ENCODE measurements at places on chromosomes 12 and 14.

- DNase-seq = no peak
Observed at GRCh38 chr12:58184212-58184611, 242.8 kb downstream of the ATP23 start.

DNA sequence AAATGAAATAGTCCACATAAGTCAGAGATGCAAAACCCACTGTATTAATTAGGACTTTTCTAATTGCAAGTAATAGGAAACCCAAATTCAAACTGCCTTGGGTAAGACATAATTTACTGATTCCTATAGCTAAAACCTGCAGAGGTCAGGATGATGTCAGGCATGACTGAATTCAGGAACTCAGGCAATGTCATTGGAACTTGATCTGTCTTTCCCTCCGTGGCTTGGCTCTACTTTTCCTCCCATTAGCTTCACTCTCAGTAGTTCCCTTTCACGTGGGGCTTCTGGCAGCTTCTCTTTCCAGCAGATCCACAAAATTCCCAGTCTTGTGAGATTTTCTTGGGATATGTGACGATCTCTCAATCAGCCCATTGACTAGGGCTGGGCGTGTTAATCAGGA is 2.4 kb upstream of the JDP2 start:
- DNase-seq = no peak

GRCh38 chr12:58712976-58713375 is 207.3 kb downstream of the LRIG3 start:
- DNase-seq = no peak

DNA sequence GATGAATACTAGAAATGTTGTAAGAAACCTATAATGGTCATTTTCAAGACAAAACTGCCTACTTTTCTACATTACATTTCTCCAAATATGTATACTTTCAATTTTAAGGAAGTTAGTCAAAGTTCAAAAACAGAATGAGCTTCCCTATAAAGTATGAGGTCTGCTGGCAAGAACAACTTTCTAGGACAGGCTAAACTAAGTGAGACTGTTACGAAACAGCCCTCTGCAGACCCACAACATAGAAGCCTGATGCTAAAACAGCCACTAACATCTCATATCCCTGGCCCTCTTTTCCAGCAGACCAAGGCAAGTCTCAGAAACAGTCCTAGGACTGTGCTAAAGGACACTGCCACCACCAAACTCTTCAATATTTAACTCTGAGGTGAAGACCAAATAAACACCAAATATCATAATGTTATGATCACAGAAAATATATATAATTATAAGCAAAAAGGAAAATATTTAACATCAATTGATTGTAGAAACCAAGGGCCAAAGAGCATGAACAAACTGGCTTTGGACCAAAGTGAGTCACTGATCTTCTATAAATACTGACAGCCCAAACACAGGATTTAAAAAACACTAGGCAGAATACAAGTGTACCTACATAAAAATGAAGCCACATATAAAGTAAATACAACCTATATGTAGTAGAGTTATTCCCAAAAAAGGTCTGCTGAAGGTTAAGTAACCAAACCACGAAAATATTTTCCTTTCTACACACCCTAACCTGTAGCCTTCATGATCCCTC is 27.7 kb downstream of the PPP4R3A start:
- DNase-seq = no peak

DNA sequence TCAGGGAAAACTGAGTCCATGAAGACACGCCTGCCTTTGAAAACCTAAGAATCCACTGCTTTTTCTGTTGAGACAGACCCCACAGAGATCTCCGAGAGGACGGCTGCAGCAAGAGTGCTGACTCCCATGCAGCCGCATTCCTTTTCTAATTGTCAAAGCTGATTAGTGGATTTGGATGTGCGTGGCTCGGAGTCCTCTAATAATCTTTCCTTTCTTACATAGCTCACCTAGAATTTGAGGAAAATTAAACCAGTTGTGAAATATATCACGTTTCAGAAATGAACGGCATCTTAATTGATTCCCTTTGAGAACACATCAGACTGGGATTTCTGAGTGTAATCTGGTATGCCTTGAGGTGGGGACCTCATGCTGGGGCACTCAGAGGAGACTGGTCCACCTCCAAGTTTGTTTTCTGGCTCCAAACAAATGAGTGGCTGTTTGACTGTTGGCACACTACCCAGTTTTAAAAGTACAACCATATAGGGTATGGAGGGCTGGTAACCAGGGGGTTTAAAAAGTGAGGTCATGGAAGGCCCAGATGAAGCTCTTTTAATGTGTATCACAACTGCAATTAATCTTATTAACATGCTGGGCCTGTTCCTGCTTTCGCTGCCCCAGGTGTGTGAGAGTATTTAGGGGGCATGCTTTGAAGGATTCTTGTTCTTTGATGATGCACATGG is 63.3 kb downstream of the RASSF3 start:
- DNase-seq = no peak

DNA sequence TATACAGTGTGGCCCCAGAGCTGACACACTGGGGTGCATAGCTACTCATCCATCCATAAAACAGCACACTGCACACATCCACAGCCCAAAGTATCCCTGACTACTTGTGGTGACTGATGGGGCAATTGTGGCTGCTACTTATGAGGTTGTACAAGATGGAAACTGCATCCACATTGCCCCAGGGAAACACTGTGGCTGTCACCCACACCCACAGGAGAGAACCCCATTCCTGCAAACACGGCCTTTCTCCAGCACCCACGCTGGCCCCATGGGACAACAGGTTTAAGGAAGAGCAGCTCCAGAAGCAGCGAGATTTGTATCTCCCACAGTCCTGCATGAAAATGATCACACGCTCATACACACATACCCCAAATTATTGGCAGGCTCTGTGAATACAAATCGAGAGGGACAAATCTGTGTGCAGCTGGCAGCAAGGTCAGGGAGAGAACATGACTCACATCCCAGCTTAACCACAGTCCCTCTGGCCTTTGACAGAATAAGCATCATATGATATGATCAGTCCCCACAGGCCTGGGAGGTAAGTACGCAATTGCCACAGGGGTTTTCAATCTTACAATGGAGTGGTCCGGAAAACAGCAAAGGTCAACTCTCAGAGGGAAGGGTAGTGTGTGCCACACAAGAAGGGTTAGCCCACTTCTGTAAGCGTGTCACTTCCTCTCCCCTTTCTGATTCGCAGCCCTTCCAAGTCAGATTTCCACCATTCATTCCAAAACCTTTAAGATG is 61.9 kb downstream of the ESR2 start:
- no peak for DNase-seq

DNA sequence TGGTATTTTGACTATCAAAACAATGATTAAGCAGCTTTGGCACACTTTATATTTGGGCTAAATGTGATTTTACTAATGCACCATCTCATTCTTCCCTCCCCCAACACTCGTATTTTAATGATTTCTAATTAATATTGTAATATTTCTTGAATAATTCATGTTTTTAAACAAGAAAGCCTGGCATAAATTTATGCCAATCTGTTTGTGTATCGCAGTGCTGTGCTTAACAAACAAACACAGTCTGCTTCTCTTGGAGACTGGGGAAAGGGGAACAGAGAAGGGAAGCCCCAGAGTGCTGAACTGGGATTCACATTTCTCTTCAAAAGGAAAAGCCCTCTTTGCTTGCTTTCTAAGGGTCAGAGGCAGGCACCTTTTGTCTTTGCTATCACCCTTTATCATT is 496.9 kb upstream of the STXBP6 start:
- DNase-seq = no peak

GRCh38 chr12:125210104-125210755 is 145.0 kb downstream of the AACS start:
- DNase-seq = no peak

DNA sequence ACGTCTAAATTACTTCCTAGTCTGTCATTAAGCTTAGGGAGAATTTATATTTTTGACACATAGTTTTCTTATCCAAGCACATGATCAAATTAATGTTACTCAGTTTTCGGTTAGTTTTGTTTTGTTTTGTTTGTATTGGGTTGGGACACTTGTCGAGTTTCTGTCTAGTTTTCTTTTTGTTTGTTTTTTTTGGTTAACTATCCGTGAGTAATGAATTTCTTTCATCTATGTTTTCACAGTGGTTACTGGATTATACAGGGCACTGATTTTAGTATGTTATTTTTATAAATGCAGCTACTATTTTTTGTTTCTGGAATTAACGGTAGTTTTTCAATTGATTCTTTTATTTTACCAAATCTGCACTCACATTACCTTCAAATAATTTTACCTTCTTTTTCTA is 2.7 kb downstream of the KLRF1 start:
- DNase-seq = no peak

GRCh38 chr12:84638811-84639368 is 273.7 kb downstream of the SLC6A15 start:
- no peak for DNase-seq

- DNase-seq = no peak
Observed at GRCh38 chr14:89185919-89186855, 230.8 kb downstream of the FOXN3 start.

DNA sequence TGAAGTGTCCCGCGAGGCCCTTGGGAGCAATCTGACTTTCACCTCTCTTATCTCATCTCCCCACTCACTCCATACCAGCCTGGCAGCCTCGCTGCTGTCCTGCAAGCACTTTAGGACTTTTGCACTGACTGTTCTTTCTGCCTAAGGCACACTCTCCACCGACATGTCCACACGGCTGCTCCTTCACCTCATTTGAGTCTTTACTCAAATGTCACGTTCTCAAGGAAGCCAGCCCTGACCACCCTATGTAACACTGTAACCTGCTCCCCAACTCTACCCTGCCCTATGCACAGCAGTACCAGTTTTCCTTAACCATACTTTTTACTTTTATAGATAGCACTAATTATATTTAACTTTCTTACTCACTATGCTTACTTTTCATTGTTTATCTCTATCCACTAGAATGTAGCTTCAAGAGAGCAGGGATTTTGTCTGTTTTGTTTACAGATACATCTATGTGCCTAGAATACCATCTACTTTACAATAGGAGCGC is 32.0 kb downstream of the PRKD1 start:
- DNase-seq = no peak

GRCh38 chr14:60025571-60025970 is 66.2 kb upstream of the PCNX4 start:
- no peak for DNase-seq
